ELR (cell line): ENCODE measurements at places on chromosomes 4 and X.

DNA sequence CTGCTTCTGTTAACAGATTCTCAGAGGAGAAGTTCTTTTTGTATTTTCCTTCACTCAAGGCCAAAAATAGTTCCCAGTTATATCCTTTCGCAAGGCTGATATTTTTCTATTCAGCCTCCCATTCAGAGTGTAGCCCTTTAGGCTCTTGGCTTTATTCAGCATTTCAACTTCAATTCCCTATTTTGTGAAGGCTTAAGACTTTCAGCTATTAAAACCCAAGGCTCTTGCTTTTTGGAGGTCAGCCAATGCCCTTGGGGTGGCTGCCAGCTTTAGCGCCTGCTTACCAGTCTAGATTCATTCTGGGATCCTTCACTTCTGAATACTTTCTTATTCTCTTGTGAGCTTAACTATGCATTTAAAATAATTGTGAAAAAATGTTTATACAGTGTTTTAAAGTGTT is 57.3 kb upstream of the ADGRA3 start:
- DNase-seq, result no peak

GRCh38 chr4:24690436-24690835 is 104.9 kb upstream of the SOD3 start:
- DNase-seq, result no peak

- DNase-seq, result peak; percentile 17
These were observed 306.9 kb upstream of the ARSJ start for GRCh38 chr4:114286262-114286810.

DNA sequence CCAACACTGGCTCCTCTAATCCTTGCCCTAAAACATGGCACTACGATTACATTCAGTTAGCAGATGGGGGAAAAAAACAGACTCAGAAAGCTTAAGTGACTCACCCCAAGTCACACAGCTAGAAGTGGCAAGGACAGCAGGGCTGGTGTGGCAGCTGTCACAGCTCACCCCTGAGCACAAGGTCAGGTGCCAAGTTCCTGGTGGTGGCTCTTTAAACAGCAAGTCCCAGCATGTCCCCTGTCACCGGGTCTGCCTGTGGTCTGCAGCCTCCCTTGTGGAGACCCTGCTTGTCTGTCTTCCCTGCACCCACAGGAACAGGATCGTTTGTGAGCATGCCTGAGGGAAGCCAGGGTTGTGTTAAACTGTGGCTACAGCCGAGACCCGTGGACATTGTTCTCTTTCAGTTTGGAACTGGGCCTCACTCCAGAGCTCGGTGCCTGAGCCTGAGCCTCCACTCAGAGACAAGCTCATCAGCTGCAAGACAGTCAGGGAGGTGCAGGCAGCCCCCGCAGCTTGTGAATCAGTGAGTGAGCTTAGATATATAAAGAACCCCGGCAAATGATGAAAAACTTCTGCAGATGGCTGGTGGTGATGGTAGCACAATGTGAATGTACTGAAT is 260.8 kb downstream of the BCOR start:
- no peak for DNase-seq

GRCh38 chr4:162401021-162401420 is 237.2 kb upstream of the FSTL5 start:
- no peak for DNase-seq

- DNase-seq, result no peak
These were observed 203.3 kb upstream of the ZIC3 start for GRCh38 chrX:137362583-137362982.

DNA sequence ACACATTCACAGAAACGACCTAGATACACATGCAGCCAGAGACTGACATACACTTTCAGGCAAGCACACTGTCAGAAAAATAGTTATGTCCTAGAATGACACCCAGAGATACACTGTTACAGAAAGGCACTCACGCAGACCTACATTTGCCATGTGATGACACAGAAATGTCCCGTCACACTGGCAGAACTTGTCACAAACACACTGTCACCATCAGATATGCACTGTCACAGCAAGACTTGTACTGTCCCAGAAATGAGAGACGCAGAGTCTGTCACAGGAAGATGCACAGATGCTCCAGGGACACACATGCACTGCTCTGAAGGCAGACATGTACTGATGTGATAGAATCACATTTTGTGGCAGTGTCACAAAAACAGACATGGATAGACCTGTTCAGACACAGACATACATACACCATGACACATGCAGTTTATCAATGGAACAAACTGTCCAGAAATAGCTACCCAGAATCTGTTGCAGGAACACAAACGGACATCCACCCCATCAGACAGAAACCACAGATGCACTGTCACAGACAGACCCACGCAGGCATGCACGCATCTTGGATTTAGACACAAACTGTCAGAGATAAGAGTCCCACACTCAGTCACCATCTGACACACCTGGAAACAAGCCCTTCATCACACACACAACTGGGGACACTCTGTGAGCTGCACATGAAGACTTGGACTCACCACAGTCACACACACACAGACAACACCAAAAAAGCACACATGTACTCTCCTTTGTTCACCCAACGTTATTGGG is 1.3 kb upstream of the PIM2 start:
- DNase-seq, result no peak

DNA sequence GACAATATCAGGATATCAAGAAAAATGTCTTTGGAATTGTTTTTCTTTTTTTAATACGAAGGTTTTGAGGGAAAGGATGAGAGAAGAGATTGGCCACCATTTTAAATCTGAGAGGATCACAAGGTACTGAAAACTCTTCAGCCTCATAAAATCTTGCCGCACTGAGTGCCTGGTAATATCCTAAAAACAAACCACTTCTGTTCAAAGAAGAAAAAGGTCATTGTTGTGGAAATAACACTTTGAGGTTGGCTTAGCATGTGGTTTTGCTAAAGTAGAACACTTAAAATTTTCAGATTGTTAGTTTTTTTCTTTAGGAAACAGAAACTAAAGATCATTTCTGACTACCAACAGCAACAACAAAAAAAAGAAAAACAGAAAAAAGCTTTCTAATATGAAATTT is 1.0 kb upstream of the CLDN22 start:
- DNase-seq, result no peak

GRCh38 chr4:152588869-152589268 is 53.0 kb upstream of the FBXW7 start:
- DNase-seq, result no peak

- DNase-seq, result no peak
These were observed 68.4 kb downstream of the RHOH start for GRCh38 chr4:40264995-40265909.

DNA sequence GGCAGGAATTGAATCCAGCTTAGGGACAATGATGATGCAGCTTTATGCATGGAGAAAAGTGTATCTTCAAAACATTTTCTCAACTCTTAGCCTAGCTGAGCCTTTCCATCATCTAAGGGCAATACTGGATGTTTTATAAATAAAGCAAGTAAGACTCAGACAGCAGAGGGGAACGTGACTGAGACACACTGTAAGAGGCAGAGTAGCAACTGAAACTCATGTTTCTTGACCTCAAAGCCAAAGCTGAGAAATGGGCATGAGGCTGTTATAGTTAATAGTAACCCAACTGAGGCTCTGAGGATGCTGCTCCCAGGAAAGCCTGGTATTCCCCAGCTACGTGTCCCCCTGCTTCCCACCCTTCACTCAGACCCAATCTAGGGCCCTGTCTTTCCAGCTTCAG is 44.6 kb downstream of the ARHGEF9 start:
- DNase-seq, result no peak

DNA sequence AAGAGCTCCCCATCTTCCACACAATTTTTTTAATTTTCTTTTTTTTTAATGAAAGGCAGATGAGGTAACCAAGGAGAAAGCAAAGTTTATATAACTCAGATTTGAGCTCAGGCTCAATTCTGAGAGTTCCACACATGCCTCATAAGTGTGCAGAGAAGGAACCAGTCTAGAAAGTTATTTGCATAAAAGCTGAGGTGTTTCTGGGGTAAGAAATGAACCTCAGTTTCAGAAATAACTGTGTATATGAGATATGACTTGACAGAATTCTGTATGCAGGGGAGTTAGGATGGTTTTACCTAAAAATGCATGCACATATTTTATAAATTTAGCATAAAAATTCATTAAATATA is 51.3 kb downstream of the DTHD1 start:
- DNase-seq, result no peak

- no peak for DNase-seq
These were observed 19.9 kb downstream of the DCHS2 start for GRCh38 chr4:154471526-154472331.

GRCh38 chrX:145848857-145849256 is 31.2 kb downstream of the SLITRK2 start:
- DNase-seq, result no peak

GRCh38 chrX:154737136-154737535 is 13.7 kb downstream of the GAB3 start:
- DNase-seq, result no peak

- DNase-seq, result no peak
These were observed 11.7 kb downstream of the PROM1 start for GRCh38 chr4:16072168-16072567.

DNA sequence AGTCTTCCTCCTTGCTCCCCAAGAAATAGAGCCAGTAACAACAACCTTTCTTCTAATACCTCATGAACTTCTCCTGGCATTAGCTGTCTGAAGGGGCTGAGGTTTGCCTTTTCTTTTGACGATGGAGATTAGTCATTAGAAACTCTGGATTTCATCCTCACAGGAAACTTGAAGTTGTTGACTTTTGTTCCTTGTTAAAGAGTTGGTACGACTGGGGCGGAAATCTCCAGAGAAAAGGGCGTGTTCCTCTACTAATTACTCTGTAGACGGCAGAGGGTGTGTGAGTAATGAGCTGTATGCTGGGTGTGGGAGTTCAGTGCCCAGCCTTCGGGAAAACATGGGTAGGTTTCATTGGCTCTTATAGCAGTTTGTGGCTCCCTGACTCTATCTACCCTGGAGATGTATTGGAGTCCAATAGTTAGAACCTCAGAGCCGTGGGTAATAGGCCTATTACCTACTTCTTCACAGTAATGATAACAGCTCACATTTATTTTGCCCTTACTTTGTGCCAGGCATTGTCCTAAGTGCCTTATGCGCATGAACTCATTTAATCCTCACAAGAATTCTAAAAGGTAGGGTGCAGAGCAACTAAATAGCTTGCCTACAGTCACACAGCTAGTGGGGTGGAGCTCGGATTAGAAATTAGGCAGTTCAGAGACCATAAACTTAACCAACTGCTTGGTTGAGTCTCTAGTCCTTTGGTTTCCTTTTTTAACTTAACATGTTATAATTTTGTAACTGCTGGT is 23.4 kb downstream of the TMEM164 start:
- DNase-seq, result no peak

GRCh38 chr4:21901281-21901680 is 47.3 kb downstream of the KCNIP4 start:
- peak; percentile 20 for DNase-seq

DNA sequence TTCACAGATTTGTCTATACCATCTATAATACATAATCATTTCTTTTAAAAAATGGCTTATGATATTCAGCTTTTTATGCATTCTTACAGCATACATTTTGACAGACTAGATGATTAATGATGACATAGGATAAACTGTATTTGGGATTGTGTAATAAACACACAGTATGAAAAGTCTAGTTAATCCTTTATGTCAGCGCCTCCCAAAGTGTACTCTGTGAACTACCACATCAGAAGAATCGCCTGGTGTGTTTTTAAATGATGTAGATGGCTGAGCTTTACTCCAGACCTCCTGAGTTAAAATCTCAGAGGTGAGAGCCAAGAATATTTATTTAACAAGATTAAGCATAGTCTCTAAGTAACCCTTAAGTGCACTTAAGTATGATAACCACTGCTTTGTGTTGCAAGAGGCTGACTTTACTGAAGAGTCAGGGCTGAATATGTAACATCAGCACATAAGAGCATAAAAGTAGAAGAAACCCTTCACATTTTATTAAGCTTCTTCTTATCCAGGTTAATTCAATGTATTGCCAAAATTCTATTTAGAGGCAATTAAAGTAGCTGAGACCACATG is 104.2 kb downstream of the ANK2 start:
- DNase-seq, result peak; percentile 7
